ENCODE measurements at places on chromosomes 4 and X. TPM values are rescaled to one million over a fixed set of nuclear protein-coding genes. Genes with fewer than 3 reads are reported as not detected.

DNA sequence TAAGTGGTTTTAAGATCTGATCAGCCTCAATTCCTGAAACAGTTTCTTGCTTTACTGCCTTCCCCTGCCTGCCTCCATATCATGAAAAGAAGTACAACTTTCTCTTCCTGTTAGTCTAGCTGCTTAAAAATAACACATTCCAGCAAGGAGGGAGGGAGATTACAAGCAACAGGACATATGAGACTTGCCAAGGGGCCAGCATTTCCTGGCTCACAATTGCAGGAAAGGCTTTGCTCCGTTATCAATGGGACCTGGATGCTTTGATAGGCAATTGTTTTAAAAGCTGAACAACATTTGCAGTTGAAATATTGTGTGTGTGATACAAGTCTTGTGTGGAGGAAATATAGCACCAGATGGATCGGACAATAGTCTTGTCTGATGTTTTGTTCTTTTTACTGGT is 425.0 kb downstream of the FAT4 start:
- H3K4me1 ChIP-seq, result peaks cover 9% of the 10 kb centered on the region
- H3K27ac ChIP-seq, result no peak overlapping the region
- no peaks in the 10 kb centered on the region for H3K27me3 ChIP-seq
- no peaks in the 10 kb centered on the region for H3K36me3 ChIP-seq
- H3K4me3 ChIP-seq, result no peak overlapping the region
- DNase-seq, result no peak

GRCh38 chr4:73917081-73917501 is 47.9 kb downstream of the CXCL1 start:
- no peak for DNase-seq
- no peaks in the 10 kb centered on the region for H3K27me3 ChIP-seq
- no peaks in the 10 kb centered on the region for H3K4me1 ChIP-seq
- no peak overlapping the region for H3K4me3 ChIP-seq
- H3K27ac ChIP-seq, result no peak overlapping the region

DNA sequence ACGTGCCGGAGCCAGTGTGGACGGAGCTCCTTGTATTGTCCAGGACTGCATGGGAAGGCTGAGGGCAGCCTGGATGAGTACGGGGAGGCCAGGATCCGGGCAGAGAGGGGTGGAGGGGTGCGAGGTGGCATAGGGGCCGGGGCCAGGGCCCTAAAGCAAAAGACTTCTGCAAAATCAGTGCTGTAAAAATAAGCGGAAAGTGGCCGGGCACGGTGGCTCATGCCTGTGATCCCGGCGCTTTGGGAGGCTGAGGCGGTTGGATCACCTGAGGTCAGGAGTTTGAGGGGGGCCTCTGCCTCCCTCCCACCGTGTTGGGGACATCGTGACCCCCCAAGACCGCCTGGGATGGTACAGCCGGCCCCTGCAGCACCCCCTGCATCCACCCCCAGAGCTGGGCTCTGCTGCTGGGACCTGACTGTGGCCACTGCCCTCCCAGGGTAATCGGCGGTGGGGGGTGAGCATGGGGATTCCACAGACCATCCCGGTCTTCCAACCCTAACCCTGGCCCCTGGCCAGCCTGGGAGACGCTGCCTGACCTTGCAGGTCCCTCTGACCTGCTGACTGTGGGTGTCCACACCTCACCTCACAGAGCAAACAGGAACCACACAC is 23.4 kb upstream of the PLCXD1 start:
- H3K4me3 ChIP-seq, result no peak overlapping the region
- no peak overlapping the region for H3K27ac ChIP-seq
- H3K27me3 ChIP-seq, result no peaks in the 10 kb centered on the region
- DNase-seq, result no peak
- H3K36me3 ChIP-seq, result no peaks in the 10 kb centered on the region
- peaks cover 5% of the 10 kb centered on the region for H3K4me1 ChIP-seq

DNA sequence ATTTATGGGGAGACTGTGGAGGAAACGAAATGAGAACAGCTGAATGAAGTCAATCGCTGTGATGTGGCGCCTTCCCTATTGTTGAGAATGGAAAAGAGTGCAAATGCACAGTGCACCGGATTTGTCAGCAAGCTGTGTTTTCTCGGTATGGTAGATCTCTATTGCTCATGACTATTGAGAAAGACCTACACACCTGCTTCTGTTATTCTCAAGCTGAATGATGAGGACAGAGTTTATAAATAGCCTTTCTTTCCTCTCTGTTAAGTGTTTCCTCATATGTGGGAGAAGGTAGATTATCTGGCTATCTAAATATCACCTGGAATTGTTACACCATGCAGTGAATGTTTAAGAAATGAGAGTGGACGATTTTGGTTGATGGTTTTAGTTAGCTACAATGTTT is 650.7 kb downstream of the IL1RAPL1 start:
- no peaks in the 10 kb centered on the region for H3K27me3 ChIP-seq
- H3K36me3 ChIP-seq, result no peaks in the 10 kb centered on the region
- no peaks in the 10 kb centered on the region for H3K4me1 ChIP-seq
- H3K4me3 ChIP-seq, result no peak overlapping the region
- no peak for DNase-seq
- no peak overlapping the region for H3K27ac ChIP-seq

- H3K36me3 ChIP-seq, result no peaks in the 10 kb centered on the region
- peaks cover 22% of the 10 kb centered on the region for H3K27me3 ChIP-seq
- DNase-seq, result no peak
These were observed 170.6 kb upstream of the GK2 start for GRCh38 chr4:79578606-79579005.

DNA sequence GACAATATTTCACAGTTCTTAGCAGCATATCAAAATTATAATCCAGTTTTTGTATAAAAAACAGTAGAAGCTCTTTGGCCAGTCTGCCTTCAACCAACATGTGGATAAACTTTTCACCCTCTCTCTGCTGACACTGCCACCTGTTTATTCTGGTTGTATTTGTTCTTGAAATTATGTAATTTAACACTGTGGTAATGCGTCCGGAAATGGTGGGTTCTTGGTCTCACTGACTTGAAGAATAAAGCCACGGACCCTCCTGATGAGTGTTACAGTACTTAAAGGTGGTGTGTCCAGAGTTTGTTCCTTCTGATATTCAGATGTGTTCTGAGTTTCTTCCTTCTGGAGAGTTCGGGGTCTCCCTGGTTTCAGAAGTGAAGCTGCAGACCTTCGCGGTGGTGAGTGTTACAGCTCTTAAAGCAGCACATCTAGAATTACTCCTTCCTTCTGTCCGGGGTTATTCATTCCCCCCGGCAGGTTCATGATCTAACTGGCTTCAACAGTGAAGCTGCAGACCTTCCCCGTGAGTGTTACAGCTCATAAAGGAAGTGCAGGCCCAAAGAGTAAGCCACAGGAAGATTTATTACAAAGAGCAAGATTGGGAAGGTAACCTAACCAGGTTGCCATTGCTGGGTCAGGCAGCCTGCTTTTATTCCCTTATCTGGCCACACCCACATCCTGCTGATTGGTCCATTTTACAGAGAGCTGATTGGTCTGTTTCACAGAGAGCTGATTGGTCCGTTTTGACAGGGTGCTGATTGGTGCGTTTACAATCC is 15.7 kb downstream of the FAM184B start:
- no peaks in the 10 kb centered on the region for H3K4me1 ChIP-seq
- no peaks in the 10 kb centered on the region for H3K27me3 ChIP-seq
- H3K36me3 ChIP-seq, result no peaks in the 10 kb centered on the region
- no peak overlapping the region for H3K4me3 ChIP-seq
- H3K27ac ChIP-seq, result no peak overlapping the region

- H3K4me3 ChIP-seq, result no peak overlapping the region
- no peak overlapping the region for H3K27ac ChIP-seq
- no peaks in the 10 kb centered on the region for H3K4me1 ChIP-seq
These were observed 173.2 kb downstream of the LDB2 start for GRCh38 chr4:16725252-16725651.

DNA sequence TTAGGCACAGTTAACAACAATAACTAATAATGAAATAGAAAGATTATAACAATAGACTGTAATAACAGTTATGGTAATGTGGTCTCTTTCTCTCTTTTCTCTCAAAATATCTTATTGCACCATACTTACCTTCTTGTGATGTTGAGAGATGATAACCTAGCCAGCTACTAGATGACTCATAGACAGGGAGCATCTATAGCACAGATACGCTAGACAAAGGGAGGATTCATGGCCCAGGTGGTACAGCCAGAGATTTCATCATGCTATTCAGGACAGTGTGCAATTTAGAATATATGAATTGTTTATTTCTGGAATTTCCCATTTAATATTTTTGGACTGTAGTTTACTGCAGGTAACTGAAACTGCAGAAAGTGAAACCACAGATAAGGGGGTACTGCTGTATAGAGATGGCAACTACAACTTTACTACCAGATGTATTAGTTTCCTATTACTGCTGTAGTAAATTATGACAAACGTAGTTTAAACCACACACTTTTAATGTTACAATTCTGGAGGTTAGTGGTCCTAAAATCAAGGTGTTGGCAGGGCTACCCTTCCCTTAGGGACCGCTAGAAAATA is 41.8 kb upstream of the MAGED1 start:
- DNase-seq, result no peak
- H3K36me3 ChIP-seq, result no peaks in the 10 kb centered on the region
- H3K27ac ChIP-seq, result no peak overlapping the region
- no peaks in the 10 kb centered on the region for H3K4me1 ChIP-seq
- no peaks in the 10 kb centered on the region for H3K27me3 ChIP-seq

DNA sequence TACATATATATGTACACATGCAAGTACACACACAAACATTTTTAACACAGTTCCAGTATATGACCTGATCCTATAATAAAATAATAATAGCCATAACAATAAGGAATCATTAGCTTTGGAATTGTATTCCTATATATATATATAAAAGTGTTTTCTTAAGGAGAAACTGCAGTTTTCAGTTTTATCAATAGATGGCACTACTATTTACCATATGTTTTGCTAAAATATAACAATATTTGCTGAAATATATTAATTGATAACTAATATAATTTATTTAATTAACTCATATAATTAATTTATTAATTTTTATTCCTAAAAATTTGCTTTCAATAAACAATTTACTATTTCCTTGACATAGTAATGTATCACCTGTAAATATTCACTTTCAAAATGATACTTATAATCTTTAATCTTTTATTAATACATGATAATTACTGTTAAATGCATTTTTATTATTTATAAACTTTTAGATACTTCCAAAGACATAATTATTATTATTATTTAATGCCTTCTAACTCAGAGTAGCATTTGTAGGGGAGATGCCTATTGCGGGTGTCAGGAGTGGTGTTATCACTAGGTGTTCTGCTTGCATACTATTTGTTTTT is 599.5 kb downstream of the FSTL5 start:
- H3K36me3 ChIP-seq, result no peaks in the 10 kb centered on the region
- no peak overlapping the region for H3K27ac ChIP-seq
- no peak overlapping the region for H3K4me3 ChIP-seq
- no peaks in the 10 kb centered on the region for H3K27me3 ChIP-seq

DNA sequence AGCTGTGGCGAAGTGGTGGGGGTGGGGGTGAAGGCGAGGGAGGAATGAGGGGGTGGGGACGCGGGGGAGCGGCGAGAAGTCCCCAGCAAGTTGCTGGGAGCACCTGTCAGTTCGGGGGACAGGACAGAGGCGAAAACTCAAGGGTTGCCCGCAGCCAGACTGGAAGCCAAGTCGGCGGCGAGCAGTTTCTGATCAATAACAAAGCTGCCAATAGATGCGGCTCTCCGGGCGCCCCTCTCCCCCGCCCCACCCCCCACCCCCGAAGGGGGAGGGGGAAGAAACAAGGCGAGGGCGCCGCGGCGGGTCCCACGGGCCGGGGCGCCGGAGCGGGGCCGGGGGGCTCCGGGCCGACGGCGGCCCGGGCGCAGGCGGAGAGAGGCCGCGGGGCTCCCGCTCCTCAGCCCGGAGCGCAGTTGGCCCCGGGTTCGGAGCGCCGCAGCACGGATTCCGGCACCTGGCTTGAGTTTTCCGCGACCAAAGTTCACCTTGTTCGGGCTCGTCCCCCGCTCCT is 379 bp downstream of the PDGFC start:
- peak overlapping the region; percentile 51 for H3K4me3 ChIP-seq
- peaks cover 27% of the 10 kb centered on the region for H3K4me1 ChIP-seq
- no peaks in the 10 kb centered on the region for H3K27me3 ChIP-seq
- DNase-seq, result no peak
- peak overlapping the region; percentile 67 for H3K27ac ChIP-seq

DNA sequence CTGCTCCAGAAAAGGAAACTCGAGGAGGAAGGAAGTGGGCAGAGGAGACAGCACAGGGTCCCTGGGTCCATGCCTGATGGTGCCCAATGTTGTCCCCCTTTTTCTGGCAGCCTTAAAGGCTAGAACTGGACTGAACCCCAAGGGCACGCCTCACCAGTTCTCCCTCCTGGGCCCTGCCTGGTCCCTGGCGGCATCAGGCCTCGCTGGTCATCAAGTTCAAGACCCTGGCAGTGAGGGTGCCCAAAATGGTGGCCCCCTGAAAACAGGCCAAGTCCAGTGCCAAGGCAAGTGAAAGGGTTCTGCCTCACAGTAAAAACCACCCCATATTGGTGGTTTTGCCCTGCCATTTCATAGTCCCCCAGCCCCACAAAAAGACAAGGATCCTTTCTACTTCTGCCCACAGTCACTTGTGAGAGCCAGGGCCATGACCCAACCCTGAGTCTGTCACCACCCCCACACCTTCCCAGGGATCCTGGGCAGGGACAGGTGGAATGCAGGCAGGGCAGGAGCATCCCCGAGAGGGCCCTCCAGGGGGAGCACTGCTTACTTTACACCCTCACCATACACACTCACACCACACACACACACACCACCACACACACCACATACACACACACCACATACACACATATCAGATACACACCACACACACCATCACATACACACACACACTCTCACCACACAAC is 107.6 kb downstream of the DCTD start:
- peak; percentile 18 for DNase-seq
- H3K27me3 ChIP-seq, result no peaks in the 10 kb centered on the region
- peaks cover 4% of the 10 kb centered on the region for H3K4me1 ChIP-seq
- no peak overlapping the region for H3K4me3 ChIP-seq
- no peak overlapping the region for H3K27ac ChIP-seq

DNA sequence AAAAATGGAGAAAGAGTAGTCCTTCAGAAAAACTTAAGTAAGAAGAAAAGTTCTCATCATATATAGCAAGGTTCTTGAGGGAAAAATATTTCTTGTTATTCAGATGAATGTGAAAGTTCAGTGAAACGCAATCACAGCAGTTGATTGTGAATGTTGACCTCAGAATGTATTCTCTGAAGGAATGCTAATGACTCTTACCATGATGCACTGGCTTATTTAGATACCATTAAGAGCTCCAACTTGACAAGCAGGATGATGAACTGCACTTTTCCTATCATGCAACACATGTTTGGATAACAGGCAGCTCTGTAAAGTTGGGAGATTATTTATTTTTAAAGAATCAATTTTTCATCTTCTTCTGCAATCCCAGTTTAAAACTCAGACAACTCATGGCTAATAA is 115.5 kb upstream of the MYOZ2 start:
- no peaks in the 10 kb centered on the region for H3K27me3 ChIP-seq
- no peak for DNase-seq
- H3K36me3 ChIP-seq, result no peaks in the 10 kb centered on the region
- H3K4me3 ChIP-seq, result no peak overlapping the region
- peaks cover 2% of the 10 kb centered on the region for H3K4me1 ChIP-seq

- no peaks in the 10 kb centered on the region for H3K27me3 ChIP-seq
- H3K36me3 ChIP-seq, result 0 out of 2 replicates have a peak, but pooled peaks cover 4% of the 10 kb centered on the region
- H3K27ac ChIP-seq, result no peak overlapping the region
- H3K4me3 ChIP-seq, result no peak overlapping the region
These were observed 46.9 kb downstream of the SEPTIN11 start for GRCh38 chr4:76996445-76996844.

GRCh38 chr4:20662851-20663250 is 37.4 kb upstream of the PACRGL start:
- no peak for DNase-seq
- H3K36me3 ChIP-seq, result no peaks in the 10 kb centered on the region
- no peak overlapping the region for H3K27ac ChIP-seq
- no peaks in the 10 kb centered on the region for H3K4me1 ChIP-seq
- H3K4me3 ChIP-seq, result no peak overlapping the region

MBNL3 gene
- total RNA-seq, result 4.6 TPM

GABRA4 gene
- total RNA-seq, result not detected

RAB33A gene
- not detected for total RNA-seq

ATP2B3 gene
- total RNA-seq, result not detected
